Activated CD4-positive, CD25-positive, alpha-beta regulatory T cell treated with anti-CD3 and anti-CD28 coated beads, Interleukin-2, amount 50 U/mL, for 24 hours (primary cell): ENCODE measurements at places on chromosomes 11 and 22.

DNA sequence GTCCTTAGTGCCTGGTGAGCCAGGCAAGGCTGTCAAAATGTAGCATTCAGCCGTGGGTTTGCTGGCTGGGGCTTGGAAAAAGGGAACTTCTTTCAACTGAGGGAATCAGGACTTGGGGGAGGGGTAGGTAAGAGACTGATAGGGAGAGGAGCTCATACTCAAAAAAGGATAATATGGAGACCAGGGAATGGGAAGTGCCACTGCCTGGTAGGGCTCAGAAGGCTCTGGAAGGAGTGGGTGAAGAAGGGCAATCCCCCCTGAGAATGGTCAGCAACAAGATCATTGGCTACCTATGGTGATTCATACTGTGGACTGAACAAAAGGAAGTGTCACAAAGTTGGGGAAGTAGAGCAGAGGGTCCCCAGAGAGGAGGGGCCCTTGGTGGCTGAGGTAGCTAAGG, 1.9 kb downstream of the CNGA4 start:
- ATAC-seq = no peak

- no peak for ATAC-seq
Observed at GRCh38 chr11:81899156-81899555, 834.5 kb downstream of the FAM181B start.

- no peak for ATAC-seq
Observed at GRCh38 chr11:77471558-77472193, 2.2 kb downstream of the PAK1 start.

- peak; percentile 84 for ATAC-seq
Observed at GRCh38 chr22:38755911-38756532, at the start of gene SUN2. SUN2 (minus strand) TSS chr22:38755998; CDS start chr22:38752628, 3,370 bp downstream.
